M059J (cell line): ENCODE measurements at places on chromosomes 4 and X.

- no peak for DNase-seq
Observed at GRCh38 chrX:122047261-122047660, 999.9 kb downstream of the GLUD2 start.

GRCh38 chr4:152981278-152981677 is 45.2 kb downstream of the FHDC1 start:
- DNase-seq: peak; percentile 94

DNA sequence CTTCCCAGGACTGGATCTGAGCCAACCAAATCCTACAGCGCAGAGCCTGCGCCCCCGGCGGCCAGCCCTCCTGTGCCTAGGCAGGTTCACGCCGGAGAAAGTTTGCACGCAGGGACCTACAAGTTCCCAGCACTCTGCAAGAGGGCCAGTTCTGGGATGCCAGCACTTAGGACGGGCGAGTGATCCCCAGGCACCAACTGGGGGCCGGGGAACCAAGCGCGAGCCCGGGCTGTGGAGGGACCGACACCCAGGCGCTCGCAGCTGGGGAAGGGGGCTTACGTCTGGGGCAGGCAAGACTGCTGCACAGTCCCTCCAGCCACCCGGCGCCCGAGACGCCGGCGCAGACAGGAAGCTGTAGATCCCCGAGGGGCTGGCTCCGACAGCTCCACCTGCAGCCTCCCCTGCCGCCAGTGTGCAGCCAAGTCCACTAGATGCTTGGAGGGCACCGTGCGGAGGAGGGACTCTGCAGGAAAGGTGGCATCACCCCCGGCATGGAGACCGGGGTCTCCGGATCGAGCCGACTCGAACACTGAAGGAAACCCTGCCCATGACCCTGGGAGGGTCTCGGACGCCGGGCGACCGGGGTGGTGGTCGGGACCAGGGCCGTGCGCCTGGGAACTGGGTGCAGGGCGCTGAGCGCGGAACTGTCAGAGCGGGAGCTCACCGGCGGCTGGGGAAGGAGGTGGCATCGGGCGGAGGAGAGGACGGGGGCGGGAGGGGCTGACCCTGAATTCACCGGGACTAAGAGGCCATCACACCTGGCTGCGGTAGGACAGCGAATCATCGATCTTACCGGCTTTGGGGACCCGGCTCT is 566 bp downstream of the CORIN start:
- DNase-seq: peak; percentile 45

DNA sequence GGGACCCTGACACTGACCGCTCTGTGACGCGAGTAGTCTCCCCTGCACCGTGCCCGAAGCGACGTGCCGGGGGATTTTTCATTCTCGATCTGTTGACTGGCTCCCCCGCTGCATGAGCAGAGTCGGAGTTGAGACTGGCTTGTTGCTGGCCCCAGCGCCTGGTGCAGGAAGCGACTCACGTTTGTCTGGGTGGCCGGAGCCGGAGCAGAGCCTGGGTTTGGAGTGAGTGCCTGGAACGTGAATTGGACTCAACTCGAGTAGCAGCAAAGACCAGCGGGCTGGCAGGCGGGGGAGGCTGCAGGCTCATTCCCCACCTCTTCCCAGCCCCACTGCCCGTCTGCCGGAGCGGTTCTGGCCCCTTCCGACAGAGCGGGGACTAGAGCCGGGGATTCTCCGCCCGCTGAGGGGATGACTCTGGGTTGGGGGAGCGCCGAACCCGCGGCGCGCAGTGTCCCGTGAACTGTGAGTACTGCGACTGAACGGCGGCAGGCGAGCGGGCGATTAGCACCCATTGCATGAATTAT is 554 bp downstream of the PCDH7 start:
- DNase-seq: peak; percentile 36

- DNase-seq: no peak
Observed at GRCh38 chrX:13511241-13511943, 58.0 kb upstream of the EGFL6 start.

GRCh38 chr4:168652755-168653154 is 155.9 kb downstream of the PALLD start:
- DNase-seq: no peak

DNA sequence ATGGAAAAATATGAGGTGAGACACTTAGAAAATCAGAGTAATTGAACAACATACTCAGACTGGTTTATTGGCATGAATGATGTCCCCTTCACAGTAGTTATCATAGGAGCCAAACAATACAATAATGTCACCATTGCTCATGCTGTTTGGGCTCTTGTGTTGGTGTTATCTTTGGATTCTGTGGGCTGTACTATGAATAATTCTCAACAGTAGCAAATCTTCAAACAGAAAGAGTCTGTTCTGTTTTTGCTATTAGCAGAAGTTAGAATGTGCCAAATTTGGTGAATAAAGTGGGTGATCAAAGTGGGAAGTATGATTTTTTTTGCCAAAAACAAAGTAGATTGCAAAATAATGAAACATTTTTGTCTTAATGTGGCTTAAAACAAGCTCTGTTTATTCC is 58.3 kb downstream of the GRID2 start:
- DNase-seq: no peak

GRCh38 chr4:23166407-23166806 is 473.7 kb downstream of the GBA3 start:
- no peak for DNase-seq

- peak; percentile 54 for DNase-seq
Observed at GRCh38 chrX:14528629-14529289, 577 bp upstream of the GLRA2 start.

- DNase-seq: peak; percentile 99
Observed at GRCh38 chr4:159390648-159391047, 287.8 kb downstream of the RAPGEF2 start.

GRCh38 chr4:4395849-4396627 is 9.1 kb downstream of the NSG1 start:
- DNase-seq: peak; percentile 43

GRCh38 chr4:108213723-108214122 is 45.0 kb upstream of the LEF1 start:
- DNase-seq: no peak

GRCh38 chr4:117515921-117516320 is 430.5 kb upstream of the TRAM1L1 start:
- DNase-seq: no peak

DNA sequence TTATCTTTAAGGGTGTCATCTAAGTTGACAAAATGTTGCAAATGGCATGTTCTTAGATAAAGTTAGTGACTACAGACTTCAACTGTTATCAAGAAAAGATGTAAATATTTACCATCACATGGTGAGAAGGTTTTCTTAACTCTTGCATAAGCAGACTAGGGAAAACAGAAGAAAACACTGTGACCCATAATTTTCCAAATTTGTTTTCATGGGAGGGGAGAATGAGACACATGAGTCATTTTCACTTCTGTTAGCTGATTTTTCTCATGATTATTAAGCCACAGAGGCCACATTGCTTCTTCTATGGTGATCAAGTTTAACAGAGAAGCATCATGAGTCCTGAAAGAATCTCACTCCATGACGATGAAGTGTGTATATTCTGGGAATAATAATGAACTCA is 30.2 kb upstream of the SYTL5 start:
- peak; percentile 63 for DNase-seq

- DNase-seq: peak; percentile 9
Observed at GRCh38 chr4:42642101-42642797, 14.7 kb downstream of the ATP8A1 start.

GRCh38 chr4:76998251-76998901 is 48.8 kb downstream of the SEPTIN11 start:
- no peak for DNase-seq
